ENCODE measurements at places on chromosomes 1 and 21. TPM values are rescaled to one million over a fixed set of nuclear protein-coding genes. Genes with fewer than 3 reads are reported as not detected.
A peak's percentile ranks its signal among the peaks of the same experiment; 100 is the strongest.

The PTGS2 gene
- 0.91 TPM for total RNA-seq

The FAM167B gene
- total RNA-seq, result 0.42 TPM

The BRDT gene
- not detected for total RNA-seq

The SPRR2A gene
- total RNA-seq, result not detected

The EVI5 gene
- 21.8 TPM for total RNA-seq

The DVL1 gene
- 160 TPM for total RNA-seq

The TFF2 gene
- total RNA-seq, result not detected

The SLC9C2 gene
- not detected for total RNA-seq

The CYP4Z1 gene
- not detected for total RNA-seq

The CLIC6 gene
- 0.05 TPM for total RNA-seq

The BNIPL gene
- 0.86 TPM for total RNA-seq

- no peaks in the 10 kb centered on the region for H3K4me1 ChIP-seq
- H3K27ac ChIP-seq, result no peak overlapping the region
- H3K27me3 ChIP-seq, result no peaks in the 10 kb centered on the region
Measured at GRCh38 chr21:28212061-28212460, 780.6 kb downstream of the LTN1 start.

DNA sequence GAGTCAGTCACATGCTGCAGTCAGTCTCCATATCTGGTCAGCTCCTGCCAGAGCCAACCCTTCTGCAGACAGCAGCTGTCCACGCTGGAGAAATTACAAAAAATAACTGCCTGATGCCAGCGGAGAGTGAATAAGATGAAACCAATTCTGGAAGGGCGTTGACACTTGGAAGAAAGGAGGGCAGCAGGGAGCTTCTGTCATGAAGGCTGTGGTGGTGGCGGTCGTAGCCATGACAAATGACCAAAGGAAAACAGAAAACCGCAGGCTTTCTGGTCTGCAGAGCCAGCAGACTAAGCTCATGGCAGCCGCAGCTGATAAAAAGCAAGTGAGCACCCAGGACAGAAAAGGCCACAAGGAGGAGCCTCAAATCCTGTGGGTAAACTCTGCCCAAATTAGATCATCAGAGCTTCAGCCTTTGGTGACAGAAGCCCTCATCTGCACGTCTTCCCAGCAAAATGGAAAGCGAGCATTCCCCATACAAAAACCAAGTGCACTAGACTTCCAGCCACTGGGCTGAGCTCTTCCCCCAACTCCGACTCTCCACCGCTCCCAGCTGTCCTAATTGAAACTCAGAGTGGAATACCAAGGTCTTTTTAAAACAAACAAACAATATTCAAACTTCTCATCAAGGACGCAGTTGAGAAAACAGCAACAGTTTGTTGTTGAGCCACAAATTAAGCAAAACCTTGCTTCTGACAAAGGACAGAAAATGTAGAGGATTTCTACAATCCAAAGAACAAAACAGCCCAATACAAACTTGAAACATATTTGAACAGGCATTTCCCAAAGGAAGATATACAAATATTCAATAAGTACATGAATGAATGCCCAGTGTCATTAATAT lies 28.7 kb downstream of the RSPH1 start:
- DNase-seq, result peak; percentile 23
- H3K27ac ChIP-seq, result no peak overlapping the region
- no peak overlapping the region for H3K4me3 ChIP-seq
- H3K36me3 ChIP-seq, result no peaks in the 10 kb centered on the region

DNA sequence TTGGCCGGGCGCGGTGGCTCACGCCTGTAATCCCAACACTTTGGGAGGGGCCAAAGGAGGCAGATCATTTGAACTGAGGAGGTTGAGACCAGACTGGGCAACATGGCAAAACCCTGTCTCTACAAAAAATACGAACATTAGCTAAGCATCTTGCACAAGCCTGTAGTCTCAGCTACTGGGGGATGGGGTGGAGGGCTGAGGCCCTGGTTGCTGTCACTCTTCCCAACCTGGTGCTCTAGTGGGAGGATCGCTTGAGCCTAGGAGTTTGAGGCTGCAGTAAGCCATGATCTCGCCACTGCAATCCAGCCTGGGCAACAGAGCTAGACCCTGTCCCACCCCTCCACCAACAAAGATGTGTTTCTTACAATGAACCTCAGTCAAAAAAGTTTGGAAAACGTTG lies 2.8 kb downstream of the PHGDH start:
- H3K27ac ChIP-seq, result no peak overlapping the region
- H3K27me3 ChIP-seq, result no peaks in the 10 kb centered on the region
- H3K36me3 ChIP-seq, result no peaks in the 10 kb centered on the region

DNA sequence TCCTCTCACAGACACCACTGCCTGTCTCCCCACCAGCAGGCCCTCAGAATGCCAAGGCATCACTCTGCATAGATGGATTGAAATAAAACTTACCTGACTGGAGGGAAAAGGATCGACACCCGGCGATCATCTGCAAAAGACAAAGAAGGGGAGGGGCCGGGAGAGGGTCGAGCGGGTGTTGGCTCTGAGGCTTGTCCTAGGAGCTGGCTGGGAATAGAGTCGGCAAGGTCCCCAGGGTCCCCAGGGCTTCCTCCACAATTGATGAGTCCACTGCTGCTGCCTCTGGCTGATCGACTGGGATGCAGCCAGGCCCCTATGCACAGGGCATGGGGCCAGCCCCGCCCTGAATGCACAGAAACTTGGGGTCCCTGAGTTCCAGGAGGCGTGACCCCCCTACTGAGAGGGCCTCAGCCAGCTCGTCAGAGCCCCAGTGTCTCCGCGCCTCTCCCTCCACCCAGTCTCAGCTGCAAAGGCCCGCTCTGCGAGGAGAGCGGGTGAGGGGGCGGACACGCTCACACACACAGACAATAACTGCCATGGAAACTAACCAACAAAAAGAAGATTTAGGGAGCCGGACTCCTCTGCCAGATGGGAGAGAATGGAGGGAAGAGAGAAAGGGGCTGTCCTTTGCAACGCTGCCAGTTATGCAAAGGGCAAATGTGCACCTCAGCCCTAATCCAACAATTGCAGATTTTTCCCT lies at the start of gene KLHDC8A:
TSS of gene KLHDC8A (minus strand) at position 483 of the 700 bp plus-strand sequence. CDS start 13,318 bp downstream, outside the sequence.
- H3K4me1 ChIP-seq, result peaks cover 18% of the 10 kb centered on the region
- H3K4me3 ChIP-seq, result no peak within 1 kb of the TSS
- H3K27ac ChIP-seq, result no peak within 1 kb of the TSS
- no peaks in the 10 kb centered on the region for H3K27me3 ChIP-seq
- no peaks in the 10 kb centered on the region for H3K36me3 ChIP-seq

- no peak for DNase-seq
- H3K4me3 ChIP-seq, result no peak overlapping the region
- no peak overlapping the region for H3K27ac ChIP-seq
Measured at GRCh38 chr21:37153196-37153934, 80.3 kb downstream of the TTC3 start.

DNA sequence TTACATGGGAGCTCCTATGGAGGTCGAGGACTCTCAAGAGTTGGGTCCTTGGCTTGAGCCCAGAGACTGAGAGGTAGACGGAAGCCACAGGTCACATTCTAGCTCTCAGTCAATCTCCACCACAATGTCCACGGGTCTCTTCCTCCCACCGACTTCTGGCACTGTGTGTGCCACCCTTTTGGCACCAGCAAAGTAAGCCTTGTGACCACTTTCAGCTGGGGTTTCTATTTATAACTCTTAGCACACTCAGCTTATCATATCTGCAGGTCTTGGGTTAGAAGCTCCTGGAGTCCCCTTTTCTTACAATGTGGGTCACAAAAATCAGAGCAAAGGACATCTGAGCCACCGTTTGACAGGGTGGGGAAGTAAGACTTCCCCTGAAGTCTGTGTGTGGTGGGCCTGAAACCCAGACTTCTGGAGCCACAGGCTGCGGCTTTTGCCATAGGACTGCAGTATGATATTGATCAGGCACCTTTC lies 28.3 kb downstream of the NCMAP start:
- peaks cover 4% of the 10 kb centered on the region for H3K4me1 ChIP-seq
- no peak overlapping the region for H3K4me3 ChIP-seq
- no peak for DNase-seq
- H3K27ac ChIP-seq, result no peak overlapping the region
- H3K27me3 ChIP-seq, result peaks cover 8% of the 10 kb centered on the region
- no peaks in the 10 kb centered on the region for H3K36me3 ChIP-seq

- H3K4me1 ChIP-seq, result peaks cover 10% of the 10 kb centered on the region
- no peaks in the 10 kb centered on the region for H3K27me3 ChIP-seq
- H3K36me3 ChIP-seq, result no peaks in the 10 kb centered on the region
- H3K4me3 ChIP-seq, result no peak overlapping the region
Measured at GRCh38 chr21:29163341-29164115, 33.1 kb downstream of the MAP3K7CL start.

DNA sequence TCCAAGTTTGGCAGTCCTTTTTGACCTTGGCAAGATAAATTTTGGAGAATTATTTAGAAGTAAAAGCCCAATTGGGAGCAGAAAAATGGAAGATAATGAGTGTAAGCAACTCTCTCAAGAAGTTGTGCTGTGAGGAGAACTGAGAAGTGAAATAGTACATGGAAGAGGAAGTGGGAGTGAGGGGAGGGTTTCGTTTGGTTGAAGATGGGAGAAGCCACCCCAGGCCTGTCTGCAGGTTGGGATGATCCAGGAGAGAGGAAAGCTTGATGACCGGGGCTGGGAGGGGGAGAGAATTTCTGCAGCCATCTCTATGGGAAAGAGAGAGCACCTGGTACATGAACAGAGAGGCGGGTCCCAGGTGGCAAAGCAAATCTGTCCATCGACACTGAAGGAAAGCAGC lies 8.6 kb upstream of the RCAN1 start:
- H3K4me1 ChIP-seq, result no peaks in the 10 kb centered on the region
- H3K27me3 ChIP-seq, result no peaks in the 10 kb centered on the region
- H3K27ac ChIP-seq, result no peak overlapping the region
- DNase-seq, result no peak

GRCh38 chr1:8603220-8603616 lies 214.2 kb downstream of the RERE start:
- no peaks in the 10 kb centered on the region for H3K27me3 ChIP-seq
- no peak overlapping the region for H3K27ac ChIP-seq
- peaks cover 7% of the 10 kb centered on the region for H3K4me1 ChIP-seq
- no peaks in the 10 kb centered on the region for H3K36me3 ChIP-seq

GRCh38 chr21:17427157-17427556 lies 85.7 kb upstream of the CXADR start:
- no peak for DNase-seq
- no peaks in the 10 kb centered on the region for H3K27me3 ChIP-seq
- no peaks in the 10 kb centered on the region for H3K36me3 ChIP-seq
- H3K4me1 ChIP-seq, result no peaks in the 10 kb centered on the region

DNA sequence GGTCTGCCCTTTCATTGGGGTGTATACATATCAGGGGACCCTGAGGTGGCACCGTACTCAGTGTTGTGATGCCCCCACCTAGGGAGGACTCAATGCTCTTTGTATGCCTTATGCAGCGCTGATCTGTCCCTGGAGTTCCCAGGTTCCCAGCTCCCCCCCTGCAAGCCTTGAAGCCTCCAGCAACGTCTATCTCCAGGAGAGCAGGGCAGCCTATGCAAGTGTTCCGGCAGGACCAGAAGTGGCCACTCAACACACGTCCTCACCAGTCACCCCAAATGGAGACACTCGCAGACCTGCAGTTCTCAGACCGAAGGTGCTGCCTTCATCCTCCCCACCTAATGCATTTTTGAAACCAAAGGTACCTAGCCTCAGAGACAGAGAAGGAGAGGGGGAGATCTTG lies 25.2 kb upstream of the CNTN2 start:
- H3K4me1 ChIP-seq, result 0 out of 2 replicates have a peak, but pooled peaks cover 3% of the 10 kb centered on the region
- no peak overlapping the region for H3K4me3 ChIP-seq
- no peak for DNase-seq
- H3K27ac ChIP-seq, result no peak overlapping the region

DNA sequence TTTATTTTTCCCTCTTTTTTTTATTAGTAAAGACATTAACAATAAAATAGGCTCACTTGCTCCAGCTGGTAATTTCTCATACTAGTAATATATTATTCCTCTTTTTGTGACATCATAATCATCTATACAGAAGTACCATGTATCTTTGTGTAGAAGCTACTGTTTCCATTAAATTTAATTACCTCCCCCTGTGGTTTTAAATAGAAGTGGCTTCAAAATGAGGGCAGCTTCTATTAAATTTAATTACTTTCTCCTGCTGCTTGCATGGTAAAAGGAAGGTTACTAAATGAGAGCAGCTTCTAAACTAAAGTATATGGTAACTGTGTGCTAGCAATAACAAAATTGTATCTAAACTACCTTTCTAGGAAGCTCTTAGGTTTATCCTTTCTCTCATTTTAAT lies 94.0 kb downstream of the DPYD start:
- no peak overlapping the region for H3K4me3 ChIP-seq
- H3K27ac ChIP-seq, result no peak overlapping the region
- no peaks in the 10 kb centered on the region for H3K36me3 ChIP-seq
- no peak for DNase-seq
- H3K27me3 ChIP-seq, result no peaks in the 10 kb centered on the region

DNA sequence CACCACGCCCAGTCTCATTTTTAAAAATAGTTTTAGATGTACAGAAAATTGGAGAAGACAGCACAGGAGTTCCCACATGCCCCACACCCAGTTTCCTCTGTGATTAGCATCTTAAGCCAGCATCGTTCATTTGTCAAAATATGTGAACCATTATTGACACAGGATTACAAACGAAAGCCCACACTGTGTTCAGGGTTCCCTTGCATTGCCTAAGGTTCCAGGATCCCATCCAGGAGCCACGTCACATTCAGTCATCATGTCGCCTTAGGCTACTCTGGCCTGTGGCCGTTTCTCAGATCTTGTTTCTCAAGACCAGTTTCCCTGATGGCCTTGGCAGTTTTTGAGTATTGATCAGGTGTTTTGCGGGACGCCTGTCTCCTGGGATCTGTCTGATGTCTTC lies 34.7 kb upstream of the TNFRSF1B start:
- no peaks in the 10 kb centered on the region for H3K36me3 ChIP-seq
- no peaks in the 10 kb centered on the region for H3K4me1 ChIP-seq
- H3K27ac ChIP-seq, result no peak overlapping the region
- H3K4me3 ChIP-seq, result no peak overlapping the region
- H3K27me3 ChIP-seq, result no peaks in the 10 kb centered on the region

DNA sequence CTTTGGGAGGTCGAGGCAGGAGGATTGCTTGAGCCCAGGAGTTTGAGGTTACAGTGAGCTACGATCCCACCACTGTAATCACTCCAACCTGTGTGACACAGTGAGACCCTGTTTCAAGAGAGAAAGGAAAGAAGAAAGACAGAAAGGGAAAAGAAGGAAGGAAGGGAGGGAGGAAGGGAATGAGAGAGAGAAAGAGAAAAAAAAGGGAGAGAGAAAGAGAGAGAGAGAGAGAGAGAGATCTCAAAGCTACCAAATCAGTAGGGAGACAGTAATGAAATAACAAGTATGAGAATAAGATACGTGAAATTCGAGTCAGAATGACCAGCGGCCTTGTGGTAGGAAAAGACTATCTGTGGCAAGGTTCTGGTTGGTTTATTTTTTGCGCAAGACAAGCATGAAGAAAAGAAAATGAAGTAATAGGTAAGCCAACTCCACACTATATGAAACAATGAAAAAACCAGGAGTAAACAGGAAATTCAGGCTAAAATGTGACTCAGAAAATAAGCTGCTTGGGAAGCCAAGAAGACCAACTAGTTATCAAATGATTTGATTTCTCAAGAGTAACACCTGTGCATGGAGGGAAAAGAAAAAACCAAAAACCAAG lies 8.9 kb downstream of the MTF1 start:
- H3K4me3 ChIP-seq, result no peak overlapping the region
- H3K27ac ChIP-seq, result no peak overlapping the region
- no peaks in the 10 kb centered on the region for H3K4me1 ChIP-seq
- peaks cover 19% of the 10 kb centered on the region for H3K36me3 ChIP-seq

- H3K27me3 ChIP-seq, result no peaks in the 10 kb centered on the region
- no peak overlapping the region for H3K4me3 ChIP-seq
- H3K36me3 ChIP-seq, result no peaks in the 10 kb centered on the region
- H3K27ac ChIP-seq, result no peak overlapping the region
- no peaks in the 10 kb centered on the region for H3K4me1 ChIP-seq
Measured at GRCh38 chr1:186967656-186968394, 139.1 kb downstream of the PLA2G4A start.

- no peaks in the 10 kb centered on the region for H3K36me3 ChIP-seq
- peak overlapping the region; percentile 66 for H3K27ac ChIP-seq
- no peak for DNase-seq
- H3K4me3 ChIP-seq, result no peak overlapping the region
- H3K4me1 ChIP-seq, result peaks cover 92% of the 10 kb centered on the region
Measured at GRCh38 chr1:54570161-54570560, 22.1 kb downstream of the ACOT11 start.
